ENCODE measurements at places on chromosomes 16 and 17.

- no peak for DNase-seq
Measured at GRCh38 chr17:30513346-30513745, 36.1 kb downstream of the GOSR1 start.

GRCh38 chr16:74654536-74655050, 12.1 kb downstream of the RFWD3 start:
- DNase-seq: no peak

- no peak for DNase-seq
Measured at GRCh38 chr16:81499576-81500380, 55.2 kb downstream of the CMIP start.

DNA sequence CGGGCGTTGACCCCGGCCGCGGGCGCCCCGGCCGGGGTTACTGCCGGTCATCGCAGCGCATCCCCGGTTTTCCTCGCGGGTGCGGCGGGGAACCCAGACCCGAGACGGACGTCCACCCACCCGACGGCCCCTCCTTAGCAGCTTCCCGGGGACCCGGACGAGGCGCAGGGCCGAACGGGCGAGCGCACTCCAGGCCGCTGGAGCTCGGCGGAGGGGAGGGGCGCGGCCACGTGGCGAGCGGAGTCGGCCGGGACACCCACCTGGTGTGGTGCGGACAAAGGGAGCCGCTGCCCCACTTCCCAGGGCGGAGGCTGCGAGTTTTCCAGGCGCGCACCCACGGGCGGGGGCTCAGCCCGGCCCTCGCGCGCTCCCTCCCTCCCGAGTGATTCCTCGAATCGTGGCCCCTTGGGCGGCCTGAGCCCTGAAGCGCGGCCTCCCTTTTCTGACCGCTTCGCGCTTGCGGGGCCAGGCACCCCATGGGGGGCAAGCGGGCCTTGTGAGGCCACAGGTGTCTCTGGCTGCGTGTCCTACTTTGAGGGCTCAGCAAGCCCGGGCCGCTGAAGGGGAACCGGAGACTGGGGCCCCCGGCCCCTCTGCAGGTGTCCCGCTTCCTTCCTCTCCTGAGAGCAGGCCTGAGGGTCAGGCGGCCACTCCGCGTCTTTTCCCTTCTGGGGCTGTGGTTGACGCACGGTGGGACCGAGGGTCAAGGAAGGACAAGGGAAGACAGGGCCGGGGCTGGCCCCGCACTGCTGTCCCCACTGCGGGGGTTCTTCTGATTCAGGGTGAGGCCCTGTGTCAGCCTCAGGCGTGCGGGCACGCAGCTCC, 1.1 kb upstream of the FASN start:
- no peak for DNase-seq

Measured in urothelium cell line (cell line).